ENCODE measurements at places on chromosomes 16 and 17. TPM values are rescaled to one million over a fixed set of nuclear protein-coding genes. Genes with fewer than 3 reads are reported as not detected.
A peak's percentile ranks its signal among the peaks of the same experiment; 100 is the strongest.

GRCh38 chr17:22703786-22704441 lies 1011.6 kb downstream of the KCNJ18 start:
- DNase-seq = no peak

Gene TBC1D3E
- polyA plus RNA-seq = not detected

DNA sequence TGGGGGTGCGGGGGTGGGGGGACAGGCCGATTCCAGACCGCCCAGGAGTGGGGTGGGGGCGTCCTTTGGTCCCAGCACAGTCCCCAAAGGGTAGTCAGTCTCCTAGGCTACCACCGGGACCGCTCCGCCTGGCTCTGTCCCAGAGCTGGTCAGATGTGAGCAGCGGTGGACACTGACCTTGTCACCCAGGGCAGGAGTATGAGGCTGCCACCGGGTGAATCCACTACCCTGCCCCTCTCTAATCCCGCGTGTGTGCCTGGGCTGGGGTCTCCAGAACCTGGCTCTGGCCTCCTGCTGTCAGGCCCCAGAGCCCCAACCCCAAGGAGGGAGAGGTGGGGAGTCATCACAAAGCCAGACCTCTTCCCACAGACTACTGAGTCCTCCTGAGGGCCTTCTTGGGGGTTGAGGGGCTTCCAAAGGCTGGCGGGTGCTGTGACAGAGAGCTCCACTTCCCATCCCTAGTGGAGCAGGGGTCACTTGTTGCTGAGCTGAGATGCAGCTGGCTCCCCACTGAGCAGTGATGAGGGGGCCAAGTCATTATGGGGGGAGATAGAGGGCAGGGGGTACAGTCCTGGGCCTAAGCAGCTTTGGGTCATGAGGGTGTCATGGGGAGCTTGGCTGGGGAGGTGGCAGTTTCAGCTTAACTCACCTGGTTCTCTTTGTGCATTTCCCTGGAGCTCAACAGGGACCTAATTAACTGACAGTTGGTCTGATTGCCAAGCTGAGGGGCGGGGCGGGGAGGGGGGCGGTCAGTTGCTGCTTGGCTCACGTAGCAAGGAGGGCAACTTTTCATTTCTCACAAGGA lies 1.2 kb downstream of the PPP1R1B start:
- no peak for DNase-seq

Gene TM4SF5
- 0.69 TPM for polyA plus RNA-seq

DNA sequence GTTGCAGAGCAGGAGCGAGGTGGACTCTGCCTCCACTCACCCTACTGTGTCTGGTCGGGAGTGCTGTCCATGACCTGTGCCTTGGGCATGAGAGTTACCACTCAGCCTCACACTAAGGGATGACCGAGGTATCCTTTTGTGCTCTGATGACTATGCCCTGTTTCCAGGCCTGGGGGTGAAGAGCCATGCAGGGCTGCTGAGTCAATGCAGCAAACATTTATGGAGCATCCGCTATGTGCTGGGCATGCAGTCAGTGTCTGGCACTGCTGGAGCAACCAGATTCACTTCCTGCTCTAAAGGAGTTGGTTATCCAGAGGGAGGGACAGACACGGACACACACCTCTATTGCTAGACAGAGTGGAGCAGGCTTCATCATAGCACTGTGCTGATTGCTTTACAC lies 7.6 kb upstream of the HNF1B start:
- no peak for DNase-seq

DNA sequence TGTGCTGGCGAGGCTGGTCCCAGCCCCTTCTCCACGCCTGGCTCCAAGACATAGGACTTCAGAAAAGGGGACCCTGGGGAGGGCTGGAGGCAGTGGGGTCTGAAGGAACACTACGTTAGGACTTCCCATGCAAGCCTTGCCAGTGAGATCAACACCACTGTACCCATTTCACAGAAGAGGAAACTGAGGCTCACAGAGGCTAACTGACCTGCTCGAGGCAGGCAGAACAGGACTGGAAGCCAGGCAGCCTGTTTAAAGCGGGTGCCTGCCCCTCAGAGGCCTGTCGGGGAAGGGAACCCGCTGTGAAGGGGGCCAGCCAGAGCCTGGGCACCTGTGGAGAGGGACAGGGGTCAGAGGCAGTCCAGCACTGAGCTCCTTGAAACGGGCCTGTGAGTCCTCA lies 32.3 kb downstream of the PEMT start:
- no peak for DNase-seq

Gene PRR15L
- 22.6 TPM for polyA plus RNA-seq

Gene SOX15
- polyA plus RNA-seq = 2.9 TPM

DNA sequence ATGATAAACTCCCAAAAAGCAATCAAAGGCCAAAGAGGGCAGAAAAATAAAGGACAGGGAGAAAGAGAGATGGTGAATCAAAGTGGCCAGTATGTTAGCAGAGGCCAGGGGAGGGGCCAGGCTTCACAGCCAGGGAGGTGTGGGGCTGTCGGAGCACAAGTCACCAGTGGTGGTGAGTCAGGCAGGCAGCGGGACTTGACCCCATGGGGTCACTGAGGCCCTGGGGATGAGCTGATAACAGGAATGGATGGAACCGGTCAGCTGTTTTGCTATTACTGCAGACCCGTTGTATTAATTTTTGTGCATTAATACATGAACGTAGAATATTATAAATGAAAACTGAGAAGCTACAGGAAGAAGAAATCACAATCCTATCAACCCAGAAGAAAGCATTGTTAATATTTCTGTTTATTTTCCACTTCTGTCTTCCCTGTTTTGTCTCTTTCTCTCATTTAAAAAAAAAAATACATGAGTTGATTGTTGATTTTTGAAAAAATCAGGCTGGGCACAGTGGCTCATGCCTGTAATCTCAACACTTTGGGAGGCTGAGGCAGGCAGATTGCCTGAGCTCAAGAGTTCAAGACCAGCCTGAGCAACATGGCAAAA lies 106.9 kb downstream of the SOCS1 start:
- DNase-seq = no peak

Gene TBX6
- 0.65 TPM for polyA plus RNA-seq

GRCh38 chr16:84361546-84361945 lies 6.8 kb upstream of the ATP2C2 start:
- no peak for DNase-seq

GRCh38 chr16:67284699-67285646 lies 5.6 kb downstream of the PLEKHG4 start:
- no peak for DNase-seq

DNA sequence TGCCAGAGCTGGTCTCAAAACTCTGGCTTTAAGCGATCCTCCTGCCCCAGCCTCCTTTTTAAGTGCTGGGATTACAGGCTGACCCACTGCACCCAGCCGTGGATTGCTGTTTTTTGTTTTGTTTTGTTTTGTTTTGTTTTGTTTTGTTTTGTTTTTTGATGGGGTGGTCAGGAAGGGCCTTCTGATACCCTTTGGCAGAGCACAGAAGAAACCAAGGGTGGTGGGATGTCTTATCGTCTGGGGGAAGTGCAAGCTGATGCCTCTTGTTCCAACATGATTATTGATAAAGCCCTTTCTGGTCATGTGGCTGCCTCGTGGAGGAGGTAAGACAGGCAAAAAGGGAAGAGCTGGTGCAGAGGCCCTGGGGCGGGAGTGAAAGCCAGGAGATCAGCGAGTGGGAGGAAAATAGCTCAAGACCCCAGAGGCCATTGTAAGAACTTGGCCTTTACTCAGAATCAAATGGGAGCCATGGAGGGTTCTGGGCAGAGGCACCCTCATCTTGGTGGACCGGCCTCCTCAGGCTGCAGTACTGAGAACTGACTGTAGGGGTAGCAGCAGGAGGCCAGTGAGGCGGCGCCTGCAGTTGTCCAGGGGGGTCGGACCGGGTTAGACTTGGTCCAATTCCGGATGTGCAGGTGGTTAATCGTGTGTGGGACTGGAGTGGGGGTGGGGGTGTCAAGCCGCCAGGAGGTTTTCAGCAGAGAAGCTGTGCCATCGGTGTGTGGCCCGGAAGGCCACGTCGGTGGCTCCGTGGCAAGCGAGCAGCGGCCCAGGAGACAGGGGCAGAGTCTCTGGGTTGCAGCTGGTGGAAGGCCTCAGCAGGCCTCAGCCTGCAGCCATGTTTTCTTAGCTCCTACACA lies 84.4 kb upstream of the GSE1 start:
- DNase-seq = no peak

GRCh38 chr17:2655546-2655945 lies 56.0 kb downstream of the CLUH start:
- no peak for DNase-seq

GRCh38 chr17:52159246-52160135 lies 977 bp upstream of the CA10 start:
- DNase-seq = no peak

Gene OR1A2
- not detected for polyA plus RNA-seq

- DNase-seq = peak; percentile 82
Observed at GRCh38 chr17:38967290-38967738, at the start of gene FBXO47. Gene FBXO47 (minus strand): TSS chr17:38967403. CDS start chr17:38963025, 4,378 bp downstream.

DNA sequence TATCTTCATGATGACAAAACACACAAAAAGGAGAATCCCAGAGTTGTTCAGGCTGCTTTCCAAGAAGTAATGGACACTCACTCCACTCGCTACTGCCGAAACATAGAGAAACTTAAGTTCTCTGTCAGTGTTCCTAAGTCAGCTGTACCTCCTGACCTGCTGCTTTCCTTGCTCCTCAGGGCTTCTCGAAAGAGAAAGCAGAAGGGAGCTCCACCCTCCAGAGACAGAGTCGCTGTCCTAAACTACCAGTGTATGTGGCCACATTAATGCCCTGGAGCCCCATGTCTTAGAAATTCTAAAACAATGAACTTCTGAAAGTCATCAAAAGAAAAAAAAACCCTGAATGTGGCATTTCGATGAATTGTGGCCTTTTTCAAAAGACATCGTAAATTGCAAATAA lies 390.8 kb upstream of the MON1B start:
- no peak for DNase-seq

DNA sequence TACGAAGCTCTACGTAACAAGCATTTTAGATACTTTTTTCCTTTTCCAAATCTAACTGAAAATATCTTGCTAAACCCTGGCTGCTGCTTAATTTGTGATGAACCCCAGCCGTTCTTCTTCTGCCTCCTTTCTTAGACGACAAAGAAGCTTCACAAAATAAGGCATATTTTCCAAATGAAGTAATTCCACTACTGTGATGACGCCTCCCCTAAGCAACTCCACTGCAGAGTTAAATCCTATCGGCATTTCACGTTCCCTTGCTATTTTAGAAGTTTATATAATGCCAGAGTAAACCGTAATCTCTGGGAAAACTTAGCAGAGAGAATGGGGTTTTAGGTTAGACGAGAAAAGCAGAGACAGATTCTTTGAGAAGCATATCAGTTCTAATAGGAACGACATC lies 683.1 kb upstream of the SALL1 start:
- DNase-seq = no peak

- DNase-seq = no peak
Observed at GRCh38 chr17:47864791-47865216, 13.8 kb upstream of the SP6 start.

- DNase-seq = no peak
Observed at GRCh38 chr17:27807567-27808470, 7.5 kb upstream of the NOS2 start.

Gene CES4A
- 6.8 TPM for polyA plus RNA-seq

Gene CES5A
- polyA plus RNA-seq = 0.13 TPM

GRCh38 chr17:65177901-65178300 lies 40.7 kb downstream of the RGS9 start:
- no peak for DNase-seq

GRCh38 chr16:424623-425081 lies 797 bp upstream of the RAB11FIP3 start:
- DNase-seq = no peak

DNA sequence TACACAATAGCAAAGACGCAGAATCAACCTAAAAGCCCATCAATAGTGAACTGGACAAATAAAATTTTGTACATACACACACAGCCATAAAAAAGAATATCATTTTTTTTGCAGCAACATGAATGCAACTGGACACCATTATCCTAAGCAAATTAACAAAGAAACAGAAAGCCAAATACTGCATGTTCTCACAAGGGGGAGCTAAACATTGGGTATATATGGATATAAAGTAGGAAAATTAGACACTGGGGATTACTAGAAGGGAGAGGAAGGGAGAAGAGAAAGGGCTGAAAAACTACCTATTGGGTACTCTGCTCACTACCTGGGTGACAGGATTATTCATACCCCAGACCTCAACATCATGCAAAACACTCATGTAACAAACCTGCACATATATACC lies 28.2 kb downstream of the ADAMTS18 start:
- DNase-seq = no peak
